ENCODE measurements at places on chromosomes 1 and 21.
A peak's percentile ranks its signal among the peaks of the same experiment; 100 is the strongest.

DNA sequence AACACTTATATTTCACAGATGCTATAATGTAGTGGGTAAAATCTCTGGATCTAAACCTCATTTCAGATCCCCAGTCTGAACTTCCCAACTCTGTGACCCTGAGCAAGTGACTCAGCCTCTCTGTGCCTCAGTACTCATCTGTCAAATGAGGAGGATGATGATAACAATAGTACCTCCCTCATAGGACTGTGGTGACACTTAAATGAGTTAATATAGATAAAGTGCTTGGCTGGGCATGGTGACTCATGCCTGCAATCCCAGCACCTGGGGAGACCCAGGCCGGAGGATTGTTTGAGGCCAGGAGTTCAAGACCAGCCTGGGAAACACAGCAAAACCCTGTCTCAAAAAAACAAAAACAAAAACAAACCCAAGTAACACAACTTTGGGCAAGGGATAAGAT, 4.7 kb upstream of the ECE1 start:
- DNase-seq = peak; percentile 31

DNA sequence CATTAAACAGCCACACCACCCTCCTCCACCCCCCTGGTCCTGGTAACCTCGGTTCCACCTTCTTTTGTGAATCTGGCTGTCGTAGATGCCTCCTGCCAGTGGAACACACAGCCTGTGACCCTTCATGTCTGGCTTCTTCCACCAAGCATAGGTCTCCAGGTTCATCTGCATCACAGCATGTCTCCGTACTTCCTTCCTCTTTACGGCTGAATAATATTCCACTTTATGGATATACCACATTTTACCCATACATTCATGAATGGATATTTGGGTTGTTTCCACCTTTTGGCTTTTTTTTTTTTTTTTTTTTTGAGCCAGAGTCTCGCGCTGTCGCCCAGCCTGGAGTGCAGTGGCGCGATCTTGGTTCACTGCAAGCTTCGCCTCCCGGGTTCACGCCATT, 11.8 kb upstream of the CALML6 start:
- DNase-seq = no peak

DNA sequence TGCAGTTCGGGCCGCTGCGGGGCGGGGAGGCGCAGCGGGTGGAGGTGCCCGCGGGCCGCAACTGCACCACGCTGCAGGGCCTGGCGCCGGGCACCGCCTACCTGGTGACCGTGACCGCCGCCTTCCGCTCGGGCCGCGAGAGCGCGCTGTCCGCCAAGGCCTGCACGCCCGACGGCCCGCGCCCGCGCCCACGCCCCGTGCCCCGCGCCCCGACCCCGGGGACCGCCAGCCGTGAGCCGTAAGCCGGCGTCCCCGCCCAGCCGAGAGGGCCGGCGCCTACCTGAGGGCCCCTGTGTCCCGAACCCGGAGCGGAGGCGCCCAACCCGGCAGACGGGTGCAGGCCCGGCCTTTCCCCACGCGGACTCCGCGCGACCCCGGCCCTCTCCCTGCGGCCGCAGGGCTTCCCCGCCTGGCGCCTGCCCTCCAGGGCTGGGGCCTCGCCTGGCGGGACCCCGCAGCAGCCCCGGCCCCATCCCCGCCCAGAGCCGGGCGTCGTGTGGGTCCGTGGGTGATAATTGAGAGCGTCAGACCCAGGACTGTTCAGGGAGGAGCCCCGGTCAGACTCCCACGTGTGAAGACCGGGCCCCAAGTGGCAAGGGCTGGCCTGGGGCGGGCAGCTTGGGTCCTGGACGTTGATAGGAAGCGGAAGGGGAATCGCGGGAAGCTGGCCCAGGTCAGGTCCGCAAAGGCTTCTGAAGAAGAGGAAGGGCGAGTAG, 4.2 kb downstream of the VWA1 start:
- no peak for DNase-seq

- DNase-seq = no peak
These were observed 6.0 kb upstream of the PPIE start for GRCh38 chr1:39732730-39733129.

DNA sequence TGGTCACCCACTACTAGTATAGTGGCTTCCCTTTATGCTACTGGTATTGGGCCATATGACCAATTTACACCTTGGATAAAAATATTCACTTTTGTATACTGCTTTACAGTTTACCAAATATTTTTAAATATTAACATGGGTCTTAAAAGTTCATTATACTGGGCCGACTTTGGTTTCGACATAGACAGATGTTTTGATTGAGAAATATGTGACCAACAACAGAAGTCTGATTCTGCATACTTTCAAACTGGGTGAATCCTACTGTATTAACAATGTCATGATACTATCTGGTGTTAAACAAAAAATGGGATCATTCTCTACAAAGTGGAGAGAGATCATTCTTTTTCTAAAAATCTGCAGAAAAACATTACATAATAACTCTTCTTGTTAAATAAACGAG, 134.8 kb downstream of the AKT3 start:
- DNase-seq = no peak

- no peak for DNase-seq
These were observed 16.6 kb upstream of the GSTM4 start for GRCh38 chr1:109639063-109639840.

DNA sequence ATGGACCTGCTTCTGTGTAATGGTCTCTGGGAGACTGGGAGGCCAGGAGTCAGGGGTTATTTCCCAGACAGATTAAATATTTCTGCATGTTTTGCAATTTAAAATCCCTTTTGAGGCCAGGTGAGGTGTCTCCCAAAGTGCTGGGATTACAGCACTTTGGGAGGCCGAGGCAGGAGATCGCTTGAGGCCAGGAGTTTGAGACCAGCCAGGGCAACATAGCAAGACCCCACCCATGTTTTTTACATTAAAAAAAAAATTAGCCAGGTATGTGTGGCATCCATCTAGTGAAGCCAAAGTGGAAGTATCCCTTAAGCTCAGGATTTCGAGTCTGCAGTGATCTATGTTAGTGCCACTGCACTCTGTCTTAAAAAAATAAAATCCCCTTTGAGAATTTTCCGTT, 34.1 kb downstream of the ECHDC2 start:
- no peak for DNase-seq

DNA sequence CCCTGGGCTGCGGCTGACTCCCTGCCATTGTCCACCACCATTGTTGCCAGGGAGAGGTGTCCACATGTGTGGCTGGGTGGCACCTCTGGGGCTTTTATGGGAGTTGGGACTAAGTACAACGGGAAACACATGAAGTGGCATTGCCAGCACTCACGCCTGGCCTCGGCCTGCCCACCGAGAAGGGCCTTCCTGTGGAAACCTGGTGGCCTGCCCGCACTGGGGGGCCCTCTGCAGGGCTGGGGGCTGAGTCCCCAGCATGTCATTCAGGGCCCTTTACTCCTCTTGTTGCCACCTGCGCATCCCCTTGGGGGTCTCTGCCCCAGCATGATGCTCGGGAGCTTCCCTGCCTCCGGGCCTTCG, 35.5 kb upstream of the RUNX3 start:
- DNase-seq = no peak

- DNase-seq = no peak
These were observed 1.4 kb downstream of the DAB1 start for GRCh38 chr1:57422271-57423134.

- DNase-seq = no peak
These were observed 12.6 kb upstream of the PLEKHG5 start for GRCh38 chr1:6503884-6504602.

GRCh38 chr21:16437586-16437985, 707.8 kb downstream of the USP25 start:
- no peak for DNase-seq

DNA sequence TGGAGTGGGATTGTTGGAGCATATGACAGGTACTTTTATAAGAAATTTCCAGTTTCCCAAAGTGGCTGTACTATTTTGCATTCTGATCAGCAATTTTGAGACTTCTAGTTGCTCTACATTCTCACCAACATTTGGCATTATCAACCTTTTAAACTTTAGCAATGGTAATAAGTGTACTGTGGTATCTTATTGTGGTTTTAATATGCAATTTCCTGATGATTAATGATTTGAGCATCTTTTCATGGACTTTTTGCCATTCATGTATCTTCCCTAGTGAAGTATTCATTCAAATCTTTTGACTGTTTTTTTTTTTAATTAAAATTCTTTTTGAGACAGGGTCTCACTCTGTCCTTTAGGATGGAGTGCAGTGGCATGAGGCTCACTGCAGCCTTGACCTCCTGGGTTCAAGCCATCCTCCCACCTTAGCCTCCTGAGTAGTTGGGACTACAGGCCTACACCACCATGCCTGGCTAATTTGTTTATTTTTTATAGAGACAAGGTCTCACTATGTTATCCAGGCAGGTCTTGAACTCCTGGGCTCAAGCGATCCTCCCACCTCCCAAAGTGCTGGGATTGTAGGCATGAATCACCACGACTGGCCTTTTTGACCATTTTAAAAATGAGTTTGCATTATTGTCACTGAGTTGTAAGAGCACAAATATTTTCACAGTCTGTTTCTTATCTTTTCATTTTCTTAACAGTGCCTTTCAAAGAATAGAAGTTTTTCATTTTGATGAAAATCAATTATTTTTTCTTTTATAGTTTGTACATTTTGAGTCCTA, 7.8 kb upstream of the SLC6A9 start:
- no peak for DNase-seq

- no peak for DNase-seq
These were observed 7.3 kb upstream of the TMEM51 start for GRCh38 chr1:15146142-15146680.

DNA sequence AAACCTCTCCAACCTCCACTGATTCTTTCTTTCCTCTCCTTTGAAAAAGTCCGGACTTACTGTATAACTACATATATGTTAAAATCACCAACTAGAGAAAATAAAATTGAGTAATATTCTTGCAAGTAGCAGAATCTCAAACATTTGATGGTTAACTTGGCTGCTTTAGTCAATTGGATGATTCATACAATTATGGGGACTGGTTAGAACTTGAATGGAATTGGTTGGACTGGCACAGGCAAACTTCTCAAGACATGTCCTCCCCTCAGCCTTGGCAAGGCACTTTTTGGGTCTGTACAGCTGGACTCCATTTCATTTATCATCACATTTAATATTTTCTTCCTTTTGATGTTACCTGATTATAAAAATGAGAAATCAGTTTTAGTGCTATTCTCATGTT, 6.5 kb downstream of the WLS start:
- no peak for DNase-seq

GRCh38 chr1:29623501-29623900, 387.2 kb downstream of the PTPRU start:
- DNase-seq = no peak

DNA sequence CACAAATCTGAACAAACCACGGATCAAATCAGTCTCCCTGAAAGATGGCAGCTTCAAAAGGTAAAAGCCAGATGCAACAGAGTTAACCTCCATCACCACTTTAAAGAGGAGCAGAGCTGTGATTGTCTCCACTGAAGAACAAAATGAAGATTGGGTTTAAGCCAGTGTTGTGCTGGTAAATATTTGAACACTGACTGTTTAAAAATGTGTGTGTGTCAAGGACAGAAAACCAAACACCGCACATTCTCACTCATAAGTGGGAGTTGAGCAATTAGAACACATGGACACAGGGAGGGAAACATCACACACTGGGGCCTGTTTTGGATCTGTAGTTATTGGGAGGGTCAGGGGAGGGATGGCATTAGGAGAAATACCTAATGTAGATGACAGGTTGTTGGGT, 83.9 kb downstream of the ST6GALNAC5 start:
- DNase-seq = no peak

DNA sequence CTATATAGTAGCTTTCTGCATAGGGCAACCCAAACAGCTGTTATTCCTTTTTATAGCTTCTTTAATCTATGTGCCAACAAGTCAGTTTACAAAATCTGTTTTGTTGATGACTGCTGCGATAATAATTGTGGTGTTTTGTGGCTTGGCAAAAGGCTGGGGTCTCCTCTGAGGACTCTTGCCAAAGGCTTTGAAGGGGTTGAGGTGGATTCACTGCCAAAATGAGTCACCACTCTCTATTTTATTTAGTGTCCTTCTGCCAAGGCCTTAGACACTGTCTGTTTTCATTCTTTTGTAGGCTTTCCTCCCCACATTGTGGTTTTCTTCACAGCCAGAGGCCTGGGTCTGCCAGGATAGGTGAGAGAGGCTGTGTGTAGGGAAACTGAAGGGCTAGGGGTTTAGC, 161.8 kb downstream of the NFIA start:
- DNase-seq = no peak

- no peak for DNase-seq
These were observed 58.9 kb downstream of the MAP3K7CL start for GRCh38 chr21:29189353-29189752.

GRCh38 chr1:166952002-166952746, 23.2 kb downstream of the ILDR2 start:
- no peak for DNase-seq

- DNase-seq = no peak
These were observed 83.2 kb downstream of the CLDN17 start for GRCh38 chr21:30083225-30083945.

- DNase-seq = no peak
These were observed 71.0 kb downstream of the SSBP3 start for GRCh38 chr1:54335011-54335754.

GRCh38 chr1:89986020-89986419, 8.9 kb upstream of the ZNF326 start:
- DNase-seq = no peak

- DNase-seq = no peak
These were observed 27.8 kb downstream of the RAB3B start for GRCh38 chr1:51962486-51963356.

GRCh38 chr1:45304311-45305081, 22.2 kb upstream of the HPDL start:
- DNase-seq = no peak

- peak; percentile 52 for DNase-seq
These were observed 16.2 kb upstream of the TTLL10 start for GRCh38 chr1:1157426-1157913.

GRCh38 chr1:176617881-176618280, 154.9 kb downstream of the PAPPA2 start:
- no peak for DNase-seq

GRCh38 chr1:114117654-114118053, 36.0 kb downstream of the SYT6 start:
- no peak for DNase-seq

- no peak for DNase-seq
These were observed 13.9 kb upstream of the COL18A1 start for GRCh38 chr21:45390831-45391742.

GRCh38 chr1:60103186-60103585, 29.6 kb upstream of the C1orf87 start:
- DNase-seq = no peak

GRCh38 chr21:16797966-16798365, 714.9 kb upstream of the CXADR start:
- DNase-seq = no peak

GRCh38 chr1:161844696-161845095, 78.6 kb downstream of the ATF6 start:
- no peak for DNase-seq

DNA sequence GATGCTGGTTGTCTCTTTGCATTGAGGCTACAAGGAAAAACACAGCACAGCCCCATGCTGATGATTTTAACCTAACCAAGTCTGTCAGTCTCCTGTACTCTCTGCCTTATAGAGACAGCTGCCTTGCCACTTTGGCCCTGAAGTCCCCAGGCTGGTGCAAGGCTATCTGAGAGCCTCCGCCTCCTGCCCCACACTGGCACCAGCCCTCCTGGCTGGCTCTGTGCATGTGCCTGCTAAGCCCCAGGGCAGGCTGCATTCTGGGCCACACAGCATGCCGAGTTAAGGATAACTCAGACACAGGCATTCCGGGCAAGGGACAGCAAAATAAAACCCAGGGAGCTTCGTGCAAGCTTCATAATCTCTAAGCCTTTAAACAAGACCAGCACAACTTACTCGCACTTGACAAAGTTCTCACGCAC, 910 bp downstream of the RUNX1 start:
- no peak for DNase-seq

Measured in activated effector memory CD4-positive, alpha-beta T cell treated with Interleukin-2 at 50 U/mL for 16 hours (primary cell).